Amniotic epithelial cell (primary cell): ENCODE measurements at places on chromosomes 5 and 9.
A peak's percentile ranks its signal among the peaks of the same experiment; 100 is the strongest.

- no peak for DNase-seq
These were observed 4.5 kb downstream of the EBF1 start for GRCh38 chr5:159095151-159095721.

DNA sequence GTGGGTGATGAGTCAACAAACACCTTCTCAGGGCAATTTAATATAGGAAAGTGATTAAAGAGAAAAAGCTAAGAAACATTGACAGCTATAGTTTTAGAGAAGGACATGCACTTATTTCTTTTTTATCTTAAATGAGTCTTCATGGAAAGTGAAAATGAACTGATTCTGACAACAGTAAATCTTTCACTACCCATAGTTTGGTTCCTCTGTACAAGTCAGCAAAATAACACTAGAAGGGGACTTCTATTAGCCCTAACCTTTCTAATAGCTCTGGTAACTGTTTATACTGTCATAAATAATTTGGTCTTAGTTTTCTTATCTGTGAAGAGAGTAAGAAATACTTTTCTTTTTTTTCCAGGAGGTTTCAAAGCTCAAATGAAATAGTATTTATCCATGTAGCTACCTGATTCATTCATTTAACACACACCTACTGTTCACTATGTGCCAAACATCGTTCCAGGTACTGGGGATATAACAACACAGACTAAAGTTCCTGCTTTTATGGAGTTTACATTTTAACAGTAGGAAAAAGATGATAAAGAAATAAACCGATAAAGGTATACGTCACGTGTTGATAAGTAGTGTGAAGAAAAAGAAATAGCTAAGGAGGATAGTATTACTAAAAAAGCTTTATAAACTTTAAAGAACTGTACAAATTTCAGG is 148.2 kb downstream of the PCSK1 start:
- no peak for DNase-seq

- DNase-seq = no peak
These were observed 6.3 kb downstream of the FOXD1 start for GRCh38 chr5:73442231-73442811.

DNA sequence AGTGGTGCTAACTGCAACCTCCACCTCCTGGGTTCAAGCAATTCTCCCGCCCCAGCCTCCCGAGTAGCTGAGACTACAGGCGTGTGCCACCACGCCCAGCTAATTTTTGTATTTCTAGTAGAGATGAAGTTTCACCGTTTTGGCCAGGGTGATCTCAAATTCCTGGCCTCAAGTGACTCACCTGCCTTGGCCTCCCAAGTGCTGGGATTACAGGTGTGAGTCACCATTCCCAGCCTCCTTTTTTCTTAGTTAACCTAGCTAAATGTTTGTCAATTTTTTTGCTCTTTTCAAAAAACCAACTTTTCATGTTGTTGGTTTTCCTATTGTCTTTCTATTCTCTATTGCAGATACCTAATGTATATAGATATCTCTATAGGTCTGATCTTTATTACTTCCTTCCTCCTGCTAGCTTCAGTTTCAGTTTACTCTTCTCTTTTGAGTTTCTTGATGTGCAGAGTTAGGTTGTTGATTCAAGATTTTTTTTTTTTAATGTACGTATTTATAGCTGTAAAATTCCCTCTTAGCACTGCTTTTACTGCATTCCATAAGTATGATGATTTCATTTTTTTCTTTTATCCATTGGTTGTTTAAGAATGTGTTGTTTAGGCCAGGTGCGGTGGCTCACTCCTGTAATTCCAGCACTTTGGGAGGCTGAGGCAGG is 32.9 kb downstream of the FGD3 start:
- DNase-seq = peak; percentile 3
